ENCODE measurements at places on chromosomes 1 and 21. TPM values are rescaled to one million over a fixed set of nuclear protein-coding genes. Genes with fewer than 3 reads are reported as not detected.

- H3K4me3 ChIP-seq = no peak overlapping the region
- no peaks in the 10 kb centered on the region for H3K36me3 ChIP-seq
- no peaks in the 10 kb centered on the region for H3K4me1 ChIP-seq
- no peaks in the 10 kb centered on the region for H3K27me3 ChIP-seq
- no peak overlapping the region for H3K27ac ChIP-seq
These were observed 28.3 kb upstream of the VPS13D start for GRCh38 chr1:12201352-12202189.

- no peaks in the 10 kb centered on the region for H3K27me3 ChIP-seq
- no peak overlapping the region for H3K4me3 ChIP-seq
- H3K36me3 ChIP-seq = no peaks in the 10 kb centered on the region
- no peak for DNase-seq
- no peak overlapping the region for H3K27ac ChIP-seq
These were observed 433.9 kb upstream of the DAB1 start for GRCh38 chr1:57857809-57858208.

DNA sequence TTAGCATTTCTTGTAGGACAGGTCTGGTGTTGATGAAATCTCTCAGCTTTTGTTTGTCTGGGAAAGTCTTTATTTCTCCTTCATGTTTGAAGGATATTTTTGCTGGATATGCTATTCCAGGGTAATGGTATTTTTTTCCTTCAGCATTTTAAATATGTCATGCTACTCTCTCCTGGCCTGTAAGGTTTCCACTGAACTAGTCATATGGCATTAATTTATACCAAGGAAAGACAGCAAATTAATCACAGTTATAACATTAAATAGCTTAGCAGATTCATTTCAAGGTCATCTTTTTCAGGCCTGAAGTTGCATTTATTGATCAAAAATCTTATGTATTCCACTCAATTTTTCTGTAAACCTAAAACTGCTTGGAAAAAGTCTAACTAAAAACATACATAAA is 54.9 kb downstream of the AK5 start:
- DNase-seq = no peak
- H3K4me3 ChIP-seq = no peak overlapping the region
- no peaks in the 10 kb centered on the region for H3K36me3 ChIP-seq

DNA sequence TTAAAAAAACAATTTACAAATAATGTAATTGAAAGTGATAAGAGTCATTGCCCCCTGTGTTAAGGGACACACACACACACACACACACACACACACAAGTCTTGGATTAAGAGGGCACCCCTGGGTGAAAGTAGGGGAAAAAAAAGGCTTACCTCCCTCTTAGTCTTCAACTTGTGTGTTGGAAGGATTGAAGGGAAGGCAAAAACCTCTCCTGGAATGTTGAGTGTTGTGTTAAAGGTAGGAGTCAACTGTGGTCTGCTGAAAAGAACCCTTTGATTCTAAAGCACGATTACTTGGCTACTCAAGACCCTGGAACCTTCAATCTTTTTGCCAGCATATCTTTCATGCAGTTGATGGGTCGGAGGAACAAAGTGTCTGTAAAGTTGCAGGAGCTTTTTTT is 6.4 kb downstream of the PBX1 start:
- H3K27me3 ChIP-seq = no peaks in the 10 kb centered on the region
- DNase-seq = peak; percentile 28
- H3K4me3 ChIP-seq = peak overlapping the region; percentile 10
- H3K27ac ChIP-seq = no peak overlapping the region
- H3K4me1 ChIP-seq = peaks cover 50% of the 10 kb centered on the region
- peaks cover 4% of the 10 kb centered on the region for H3K36me3 ChIP-seq

S100A7 gene
- not detected for total RNA-seq

- no peaks in the 10 kb centered on the region for H3K27me3 ChIP-seq
- H3K36me3 ChIP-seq = peaks cover 9% of the 10 kb centered on the region
- DNase-seq = no peak
- H3K4me3 ChIP-seq = no peak overlapping the region
These were observed 44.0 kb downstream of the ODF2L start for GRCh38 chr1:86352086-86352485.

PHGDH gene
- total RNA-seq = 204 TPM

DNA sequence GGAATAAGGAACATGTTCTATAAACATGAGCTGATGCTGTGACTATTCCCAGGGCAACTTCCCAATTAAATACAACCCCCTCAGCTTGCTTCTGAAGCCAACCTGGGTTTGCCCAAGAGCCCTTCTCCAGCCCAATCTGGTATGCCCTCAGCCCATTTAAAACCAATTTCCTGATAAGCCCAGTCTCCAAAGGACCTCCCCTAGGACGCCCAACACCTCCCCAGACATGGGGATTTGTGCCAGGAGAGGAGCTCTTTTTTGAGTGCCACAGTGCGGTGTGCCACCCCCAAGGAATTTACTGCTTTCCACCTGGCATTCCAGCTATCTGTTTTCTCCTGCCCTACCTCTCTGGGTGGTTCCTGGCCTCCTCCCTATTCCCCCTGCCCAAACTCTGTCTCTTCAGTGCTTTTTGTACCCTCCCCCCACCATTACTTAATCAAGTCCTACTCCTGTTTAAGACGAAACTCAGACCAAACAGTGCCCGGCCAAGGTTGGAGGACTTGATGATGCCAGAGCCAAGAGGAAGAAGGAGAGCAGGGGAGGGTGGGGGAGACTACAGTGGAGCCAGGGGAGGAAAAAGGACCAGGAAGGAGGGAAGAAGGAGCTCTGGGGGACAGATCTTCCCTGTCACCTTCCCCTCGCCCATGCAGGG is 11.4 kb upstream of the EFNA1 start:
- peaks cover 31% of the 10 kb centered on the region for H3K27me3 ChIP-seq
- no peak for DNase-seq
- H3K4me1 ChIP-seq = no peaks in the 10 kb centered on the region
- no peak overlapping the region for H3K4me3 ChIP-seq

GRCh38 chr1:208230668-208231529 is 13.3 kb downstream of the PLXNA2 start:
- no peak for DNase-seq
- no peak overlapping the region for H3K4me3 ChIP-seq
- no peaks in the 10 kb centered on the region for H3K27me3 ChIP-seq

- H3K27ac ChIP-seq = no peak overlapping the region
- no peak for DNase-seq
- no peaks in the 10 kb centered on the region for H3K27me3 ChIP-seq
- H3K36me3 ChIP-seq = no peaks in the 10 kb centered on the region
These were observed 137.6 kb downstream of the GPATCH2 start for GRCh38 chr1:217493290-217493689.

DNA sequence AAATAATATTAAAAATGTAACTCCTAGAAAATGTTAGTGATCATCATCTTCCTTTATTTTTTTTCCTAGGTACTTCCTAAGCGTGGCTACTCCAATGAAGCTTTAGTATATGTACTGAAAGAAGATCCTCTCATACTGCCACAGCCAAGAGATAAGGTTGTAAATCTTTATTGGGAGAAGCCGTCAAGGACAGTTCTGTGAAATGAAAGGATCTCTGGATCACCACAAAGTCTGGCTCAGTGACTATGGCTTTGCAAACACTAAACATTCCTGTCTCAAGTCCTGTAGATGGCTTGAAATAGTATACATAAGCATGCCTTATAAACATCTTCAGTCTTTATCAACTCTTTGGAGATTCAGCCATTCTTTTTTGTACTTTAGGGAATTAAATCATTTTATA is 61.2 kb upstream of the DPH5 start:
- H3K36me3 ChIP-seq = no peaks in the 10 kb centered on the region
- peaks cover 13% of the 10 kb centered on the region for H3K4me1 ChIP-seq
- no peak for DNase-seq
- H3K27ac ChIP-seq = no peak overlapping the region

MYOG gene
- total RNA-seq = not detected

- no peak for DNase-seq
- H3K36me3 ChIP-seq = no peaks in the 10 kb centered on the region
- H3K27ac ChIP-seq = no peak overlapping the region
- H3K4me3 ChIP-seq = no peak overlapping the region
- peaks cover 25% of the 10 kb centered on the region for H3K4me1 ChIP-seq
These were observed 78.2 kb downstream of the NFIA start for GRCh38 chr1:61160526-61160925.

- DNase-seq = peak; percentile 75
- no peak overlapping the region for H3K4me3 ChIP-seq
- no peaks in the 10 kb centered on the region for H3K36me3 ChIP-seq
- no peaks in the 10 kb centered on the region for H3K27me3 ChIP-seq
These were observed 52.1 kb downstream of the GPR161 start for GRCh38 chr1:168084396-168085231.

DNA sequence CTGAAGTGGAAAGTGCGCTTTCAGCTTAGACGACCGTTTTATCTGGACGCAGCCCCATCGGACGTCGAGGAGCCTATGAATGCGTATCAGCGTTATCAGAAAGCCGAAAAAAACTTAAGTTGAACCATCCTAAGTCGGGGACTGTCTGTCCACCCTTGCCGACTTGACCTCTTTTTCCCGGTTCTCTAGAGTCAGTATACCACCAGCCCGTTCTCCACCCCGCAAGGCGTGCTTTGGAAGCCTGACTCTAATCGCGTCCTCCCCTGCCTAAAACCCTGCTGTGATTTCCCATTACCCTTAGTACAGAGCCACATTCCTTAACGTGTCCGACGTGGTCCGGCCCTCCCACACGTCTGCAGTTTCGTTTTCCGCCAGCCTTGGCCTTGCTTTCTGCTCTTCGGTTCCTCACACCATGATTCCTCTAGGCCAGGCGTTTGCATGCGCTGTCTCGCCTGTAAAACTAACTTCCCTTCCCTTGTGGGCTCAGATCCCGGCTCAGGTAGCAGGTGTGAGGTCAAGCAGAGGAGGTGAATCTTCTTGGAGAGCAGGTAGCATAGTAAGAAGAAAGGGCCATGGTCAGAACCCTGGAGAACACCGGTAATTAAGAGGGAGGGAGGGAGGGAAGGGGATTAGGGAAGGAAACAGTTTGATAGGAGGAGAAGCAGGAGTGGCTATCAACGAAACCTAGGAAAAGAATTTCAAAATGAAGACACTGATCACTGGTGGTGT is 865 bp downstream of the ADPRS start:
- H3K27me3 ChIP-seq = no peaks in the 10 kb centered on the region
- no peaks in the 10 kb centered on the region for H3K36me3 ChIP-seq
- H3K4me3 ChIP-seq = peak overlapping the region; percentile 78
- H3K4me1 ChIP-seq = peaks cover 6% of the 10 kb centered on the region
- DNase-seq = peak; percentile 62
- H3K27ac ChIP-seq = no peak overlapping the region

SPATA1 gene
- total RNA-seq = 3.3 TPM

SLC5A3 gene
- total RNA-seq = 31.8 TPM

- no peaks in the 10 kb centered on the region for H3K27me3 ChIP-seq
- no peaks in the 10 kb centered on the region for H3K4me1 ChIP-seq
- no peak overlapping the region for H3K27ac ChIP-seq
- DNase-seq = no peak
These were observed 409.3 kb downstream of the TGFB2 start for GRCh38 chr1:218754477-218754876.

METTL25B gene
- 21.4 TPM for total RNA-seq

DNA sequence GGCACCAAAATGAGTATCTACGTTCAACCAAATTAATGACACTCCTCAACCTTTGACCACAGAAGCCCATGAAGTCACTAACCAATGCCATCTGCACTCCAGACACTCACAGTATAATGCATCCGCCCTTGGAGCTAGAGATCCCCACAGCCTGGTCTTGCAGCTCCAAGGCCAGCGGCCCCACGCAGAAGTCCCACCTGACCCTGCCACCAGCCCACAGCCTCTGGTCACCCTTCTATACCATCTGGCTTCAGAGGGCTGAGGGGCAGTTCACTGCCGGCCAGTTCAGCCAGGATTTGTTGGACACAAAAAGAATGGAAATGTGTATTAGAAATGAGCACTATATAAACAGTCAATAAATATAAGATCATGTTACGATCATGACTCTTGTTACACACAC is 211.2 kb downstream of the RRAGC start:
- H3K36me3 ChIP-seq = no peaks in the 10 kb centered on the region
- H3K27ac ChIP-seq = no peak overlapping the region
- no peak overlapping the region for H3K4me3 ChIP-seq
- DNase-seq = no peak
- no peaks in the 10 kb centered on the region for H3K27me3 ChIP-seq
- H3K4me1 ChIP-seq = no peaks in the 10 kb centered on the region

LAMB3 gene
- 0.19 TPM for total RNA-seq

DAB1 gene
- 14.6 TPM for total RNA-seq

DNA sequence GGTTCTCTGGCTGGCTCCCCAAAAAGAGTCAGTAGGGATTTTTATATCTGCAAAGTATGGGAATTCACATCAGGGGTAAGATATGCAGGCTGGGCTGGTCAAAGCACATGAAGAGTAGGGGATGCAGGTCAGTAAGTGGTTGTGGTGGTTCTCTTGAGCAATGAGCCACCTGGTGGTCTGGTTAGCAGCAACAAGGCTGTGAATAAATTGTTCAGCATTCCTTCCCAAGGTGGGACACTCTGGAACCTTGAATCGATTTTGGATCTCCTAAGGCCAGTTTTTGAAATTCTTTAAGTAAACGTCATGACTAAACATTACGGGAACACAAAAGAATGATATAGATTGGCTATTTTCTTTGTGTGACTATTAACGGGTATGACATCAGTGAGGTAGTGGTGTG is 563.0 kb upstream of the NEGR1 start:
- peaks cover 18% of the 10 kb centered on the region for H3K4me1 ChIP-seq
- H3K4me3 ChIP-seq = no peak overlapping the region
- H3K27ac ChIP-seq = no peak overlapping the region
- H3K36me3 ChIP-seq = no peaks in the 10 kb centered on the region
- peak; percentile 58 for DNase-seq
- no peaks in the 10 kb centered on the region for H3K27me3 ChIP-seq

DNA sequence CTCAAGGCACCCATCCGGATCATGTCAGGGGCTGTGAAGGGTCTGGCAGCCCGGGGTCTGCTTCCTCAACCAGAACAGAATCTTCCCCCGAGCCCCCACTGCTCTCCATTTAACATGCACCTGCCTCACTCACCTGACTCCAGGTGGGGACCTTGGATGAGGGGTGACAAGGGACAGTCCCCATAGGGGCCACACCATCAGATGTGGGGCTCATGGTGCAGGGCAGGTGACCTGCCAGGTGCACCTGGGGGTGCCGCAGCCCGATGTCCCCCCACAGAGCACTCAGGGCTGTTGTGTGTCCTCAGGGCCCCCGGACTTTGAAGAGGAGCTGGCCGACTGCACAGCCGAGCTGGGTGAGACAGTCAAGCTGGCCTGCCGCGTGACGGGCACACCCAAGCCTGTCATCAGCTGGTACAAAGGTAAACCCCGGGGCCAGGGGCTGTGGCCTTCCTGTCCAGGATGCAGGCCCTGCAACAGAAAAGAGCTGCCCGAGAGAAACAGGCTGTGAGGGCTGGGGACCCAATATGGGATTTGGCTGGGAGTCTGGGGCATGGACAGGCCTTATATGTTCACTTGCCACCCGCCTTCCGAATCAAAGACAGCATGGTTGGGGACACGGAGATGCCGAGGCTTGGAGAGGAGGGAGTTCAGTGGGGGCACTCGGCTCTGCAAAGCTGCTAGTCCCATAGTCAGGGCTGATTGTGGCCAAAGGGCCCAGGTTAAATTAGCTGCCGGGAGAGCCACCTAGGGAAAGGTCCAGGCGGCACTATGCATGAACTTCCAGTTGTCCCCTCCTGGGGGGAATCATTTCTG is 64.6 kb downstream of the TRIM11 start:
- H3K4me1 ChIP-seq = no peaks in the 10 kb centered on the region
- H3K27me3 ChIP-seq = no peaks in the 10 kb centered on the region
- DNase-seq = no peak
- H3K27ac ChIP-seq = no peak overlapping the region
- H3K36me3 ChIP-seq = peaks cover 6% of the 10 kb centered on the region
